ENCODE measurements at places on chromosomes 5 and 9.

DNA sequence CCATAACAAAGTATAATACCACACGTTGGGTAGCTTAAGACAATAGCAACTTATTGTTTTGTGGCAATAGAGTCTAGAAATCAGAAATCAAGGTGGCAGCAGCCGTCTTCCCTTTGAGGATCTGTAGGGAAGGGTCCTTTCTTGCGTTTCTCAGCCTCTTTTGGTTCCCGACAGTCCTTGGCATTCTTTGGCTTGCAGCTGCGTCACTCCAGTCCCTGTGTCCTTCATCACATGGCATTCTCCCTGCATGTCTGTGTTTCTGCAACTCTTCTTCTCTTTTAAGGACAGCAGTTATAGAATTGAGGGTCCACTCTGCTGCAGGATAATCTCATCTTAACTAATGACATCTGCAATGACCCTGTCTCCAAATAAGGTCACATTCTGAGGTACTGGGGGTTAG lies 140.1 kb downstream of the FBXL7 start:
- no peak for DNase-seq

DNA sequence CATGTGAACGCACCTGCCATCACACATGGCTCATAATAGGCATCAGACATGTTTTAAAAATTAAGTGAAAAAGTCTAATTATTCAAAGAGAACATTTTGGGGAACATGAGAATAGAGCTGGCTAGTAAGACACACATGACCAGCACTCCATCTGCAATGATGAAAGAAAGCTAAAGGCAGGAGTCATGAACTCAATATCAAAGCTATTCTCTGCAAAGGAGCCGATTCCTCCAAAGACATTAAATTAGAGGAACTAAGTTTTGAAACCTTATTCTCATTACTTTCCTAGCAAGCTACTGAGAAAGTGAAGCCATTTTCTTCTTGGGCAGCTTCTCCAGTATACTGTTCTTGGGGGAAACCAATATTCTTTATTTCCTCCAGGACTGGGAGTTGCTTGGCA lies 172.0 kb downstream of the CRB2 start:
- DNase-seq = no peak

GRCh38 chr9:69325409-69326212 lies 596 bp downstream of the ENTREP1 start:
- DNase-seq = no peak

DNA sequence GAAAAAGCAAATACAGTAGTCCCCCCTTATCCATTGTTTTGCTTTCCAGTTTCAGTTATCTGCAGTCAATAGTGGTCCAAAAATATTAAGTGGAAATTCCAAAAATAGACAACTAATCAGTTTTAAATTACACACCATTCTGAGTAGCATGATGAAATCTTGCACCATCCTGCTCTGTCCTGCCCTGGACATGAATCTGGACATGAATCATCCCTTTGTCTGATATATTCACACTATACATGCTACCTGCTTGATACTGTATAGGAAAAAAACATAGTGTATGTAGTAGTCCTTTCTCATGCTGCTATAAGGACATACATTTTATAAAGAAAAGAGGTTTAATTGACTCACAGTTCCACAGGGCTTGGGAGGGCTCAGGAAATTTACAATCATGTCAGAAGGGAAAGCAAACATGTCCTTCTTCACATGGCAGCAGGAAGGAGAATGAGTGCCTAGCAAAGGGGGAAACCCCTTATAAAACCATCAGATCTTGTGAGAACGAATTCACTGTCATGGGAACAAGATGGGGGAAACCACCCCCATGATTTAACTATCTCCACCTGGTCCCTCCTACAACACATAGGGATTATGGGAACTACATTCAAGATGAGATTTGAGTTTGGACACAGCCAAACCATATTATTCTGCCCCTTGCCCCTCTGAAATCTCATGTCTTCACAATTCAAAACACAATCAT lies 153.9 kb downstream of the ARRDC3 start:
- no peak for DNase-seq

DNA sequence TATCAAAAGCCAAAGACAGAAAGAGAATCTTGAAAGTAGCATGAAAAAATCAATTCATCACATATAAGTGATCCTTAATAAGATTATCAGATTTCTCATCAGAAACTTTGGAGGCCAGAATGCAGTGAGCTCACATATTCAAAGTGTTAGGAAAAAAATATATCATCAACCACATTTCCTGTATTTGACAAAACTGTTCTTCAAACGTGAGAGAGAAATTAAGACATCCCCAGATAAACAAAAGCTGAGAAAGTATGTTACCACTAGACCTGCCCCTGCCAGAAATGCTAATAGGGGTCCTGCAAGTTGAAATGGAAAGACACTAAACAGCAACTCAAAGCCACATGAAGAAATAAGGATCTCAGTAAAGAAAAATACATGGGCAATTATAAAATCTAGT lies 29.9 kb downstream of the HACD4 start:
- DNase-seq = no peak

- DNase-seq = no peak
These were observed 344.5 kb downstream of the ACTL7B start for GRCh38 chr9:108511307-108511706.

DNA sequence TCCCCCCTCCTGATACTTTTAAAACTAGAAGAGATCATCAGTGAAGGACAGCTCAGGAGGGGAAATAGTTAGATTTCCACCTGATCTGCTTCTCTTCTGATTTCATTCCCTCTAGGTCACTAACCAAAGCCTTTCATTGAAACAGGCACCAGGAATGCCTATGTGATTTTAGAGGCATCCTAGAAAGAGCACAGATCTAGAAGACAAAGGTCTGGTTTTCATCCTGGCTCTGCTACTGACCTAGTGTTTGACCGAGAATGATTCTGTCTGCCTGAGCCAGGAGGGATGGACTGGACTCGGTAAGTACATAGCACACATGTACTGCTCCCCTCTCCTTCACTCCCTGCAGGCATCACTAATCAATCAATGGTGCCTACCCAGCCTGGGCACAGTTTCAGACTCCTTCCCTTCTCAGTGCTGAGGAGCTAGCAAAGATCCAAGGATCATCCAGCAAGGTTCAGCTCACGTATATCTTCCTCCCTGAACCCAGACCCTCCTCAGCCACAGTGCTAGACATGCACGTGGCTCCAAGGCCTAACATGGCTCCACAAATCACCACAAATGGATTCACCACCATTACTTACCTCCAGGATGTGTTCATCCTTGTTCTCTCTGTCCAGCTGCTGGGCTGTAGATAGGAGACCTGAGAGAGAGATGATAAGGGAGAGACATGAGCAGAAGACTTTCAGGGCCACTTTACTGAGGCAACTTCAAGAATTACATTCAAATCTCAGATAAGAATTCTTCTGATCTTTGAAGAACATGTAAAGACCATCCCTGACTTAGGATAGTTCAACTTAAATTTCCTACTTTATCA lies 35.2 kb downstream of the FAT2 start:
- DNase-seq = no peak

DNA sequence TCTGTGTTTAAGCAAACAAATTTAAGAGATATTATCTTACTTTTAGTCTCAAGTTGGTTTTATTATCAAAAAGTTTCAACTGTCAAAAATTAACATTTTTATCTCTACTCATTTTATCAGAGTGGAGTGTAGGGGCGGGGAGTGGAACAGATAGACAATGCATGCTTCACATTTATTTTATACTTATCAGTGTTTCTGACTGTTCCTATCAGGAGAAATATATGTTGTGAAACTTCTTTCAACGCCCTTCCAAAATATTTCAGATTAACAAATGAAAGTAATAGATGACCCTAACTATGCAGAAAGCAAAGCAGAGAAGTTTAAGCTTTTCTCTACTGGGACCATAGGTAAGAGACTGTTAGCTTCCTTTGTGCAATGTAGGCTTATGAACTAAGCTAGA lies 44.9 kb upstream of the MAST4 start:
- DNase-seq = no peak

DNA sequence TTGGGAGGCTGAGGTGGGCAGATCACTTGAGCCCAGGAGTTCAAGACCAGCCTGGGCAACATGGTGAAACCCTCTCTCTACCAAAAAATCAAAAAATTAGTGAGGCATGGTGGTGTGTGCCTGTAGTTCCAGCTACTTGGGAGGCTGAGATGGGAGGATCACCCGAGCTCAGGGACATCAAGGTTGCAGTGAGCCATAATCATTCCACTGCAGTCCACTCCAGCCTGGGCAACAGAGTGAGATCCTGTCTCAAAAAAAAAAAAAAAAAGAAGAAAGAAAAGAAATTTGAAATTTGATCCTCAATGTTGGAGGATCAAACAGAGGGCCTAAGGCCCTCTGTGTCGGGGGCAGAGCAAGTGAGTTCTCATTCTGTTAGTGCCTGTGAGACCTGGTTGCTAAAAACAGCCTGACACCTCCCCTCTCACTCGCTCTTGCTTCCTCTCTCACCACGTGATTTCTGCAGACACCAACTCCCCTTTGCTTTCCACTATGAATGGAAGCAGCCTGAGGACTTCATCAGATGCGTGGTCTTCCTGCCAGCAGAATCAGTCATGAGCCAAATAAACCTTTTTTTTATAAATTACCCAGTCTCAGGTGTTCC lies 8.4 kb upstream of the GOLPH3 start:
- DNase-seq = no peak

DNA sequence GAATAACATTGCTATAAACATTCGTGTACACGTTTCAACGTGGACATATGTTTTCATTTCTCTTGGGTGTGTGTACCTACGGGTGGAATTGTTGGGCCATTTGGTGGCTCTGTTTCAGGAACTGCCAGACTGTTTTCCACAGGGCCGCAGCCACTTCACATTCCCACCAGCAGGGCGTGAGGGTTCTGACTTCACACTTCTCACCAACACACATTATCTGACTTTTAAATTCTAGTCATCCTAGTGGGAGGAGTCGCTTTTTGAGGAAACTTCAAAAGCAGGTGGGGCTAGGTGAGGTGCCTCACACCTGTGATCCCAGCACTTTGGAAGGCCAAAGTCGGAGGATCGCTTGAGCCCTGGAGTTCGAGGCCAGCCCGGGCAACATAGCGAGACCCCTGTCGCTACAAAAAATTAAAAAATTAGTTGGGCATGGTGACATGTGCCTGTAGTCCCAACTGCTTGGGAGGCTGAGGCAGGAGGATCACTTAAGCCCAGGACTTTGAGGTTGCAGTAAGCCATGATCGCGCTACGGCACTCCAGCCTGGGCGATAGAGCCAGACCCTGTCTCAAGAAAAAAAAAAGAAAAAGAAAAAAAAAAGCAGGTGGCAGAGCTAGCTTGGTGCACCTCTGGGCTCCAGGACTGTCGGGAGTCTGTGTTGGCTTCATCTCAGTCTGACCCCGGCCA lies 28.5 kb downstream of the TSPAN17 start:
- no peak for DNase-seq

DNA sequence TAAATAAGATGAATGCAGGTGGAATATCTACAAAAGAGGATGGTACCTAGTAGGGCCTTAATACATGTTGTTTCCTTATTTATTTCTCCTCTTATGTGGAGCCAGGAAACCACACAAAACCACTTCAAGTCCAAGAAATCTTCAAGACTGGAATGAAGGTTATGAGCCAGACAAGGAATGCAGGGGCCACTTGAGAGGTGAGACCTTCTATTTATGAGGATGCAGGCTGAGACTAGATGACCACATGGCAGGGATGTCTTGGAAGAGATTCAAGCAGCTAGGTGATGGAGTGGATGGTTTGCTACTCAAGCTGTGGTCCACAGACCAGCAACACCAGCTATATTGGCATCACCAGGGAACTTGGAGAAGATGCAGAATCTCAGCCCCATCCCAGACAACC lies 92.2 kb downstream of the TNC start:
- no peak for DNase-seq

DNA sequence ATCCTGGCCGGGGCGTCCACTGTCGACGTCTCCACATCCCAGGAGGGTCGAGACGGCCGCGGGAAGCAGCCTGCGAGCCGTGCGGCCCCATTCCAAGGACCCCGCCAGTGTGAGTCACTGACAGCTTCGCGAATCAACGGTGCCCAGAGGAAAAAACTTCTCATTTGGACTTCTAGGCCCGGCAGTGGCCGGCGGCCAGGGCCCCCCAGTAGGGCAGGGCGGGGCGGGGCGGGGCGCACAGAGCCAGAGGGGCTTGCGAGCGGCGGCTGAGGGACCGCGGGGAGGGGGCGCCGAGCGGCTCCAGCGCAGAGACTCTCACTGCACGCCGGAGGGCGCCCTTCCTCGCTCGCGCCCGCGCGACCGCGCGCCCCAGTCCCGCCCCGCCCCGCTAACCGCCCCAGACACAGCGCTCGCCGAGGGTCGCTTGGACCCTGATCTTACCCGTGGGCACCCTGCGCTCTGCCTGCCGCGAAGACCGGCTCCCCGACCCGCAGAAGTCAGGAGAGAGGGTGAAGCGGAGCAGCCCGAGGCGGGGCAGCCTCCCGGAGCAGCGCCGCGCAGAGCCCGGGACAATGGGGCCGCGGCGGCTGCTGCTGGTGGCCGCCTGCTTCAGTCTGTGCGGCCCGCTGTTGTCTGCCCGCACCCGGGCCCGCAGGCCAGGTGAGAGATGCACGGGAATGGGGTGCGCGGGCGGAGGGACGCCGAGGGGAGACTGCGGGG lies at the start of gene F2R:
TSS of gene F2R (plus strand) at position 391 of the 720 bp plus-strand sequence. CDS start at position 573, 182 bp downstream.
- peak; percentile 67 for DNase-seq

GRCh38 chr5:83199126-83199525 lies 121.8 kb downstream of the XRCC4 start:
- DNase-seq = no peak

DNA sequence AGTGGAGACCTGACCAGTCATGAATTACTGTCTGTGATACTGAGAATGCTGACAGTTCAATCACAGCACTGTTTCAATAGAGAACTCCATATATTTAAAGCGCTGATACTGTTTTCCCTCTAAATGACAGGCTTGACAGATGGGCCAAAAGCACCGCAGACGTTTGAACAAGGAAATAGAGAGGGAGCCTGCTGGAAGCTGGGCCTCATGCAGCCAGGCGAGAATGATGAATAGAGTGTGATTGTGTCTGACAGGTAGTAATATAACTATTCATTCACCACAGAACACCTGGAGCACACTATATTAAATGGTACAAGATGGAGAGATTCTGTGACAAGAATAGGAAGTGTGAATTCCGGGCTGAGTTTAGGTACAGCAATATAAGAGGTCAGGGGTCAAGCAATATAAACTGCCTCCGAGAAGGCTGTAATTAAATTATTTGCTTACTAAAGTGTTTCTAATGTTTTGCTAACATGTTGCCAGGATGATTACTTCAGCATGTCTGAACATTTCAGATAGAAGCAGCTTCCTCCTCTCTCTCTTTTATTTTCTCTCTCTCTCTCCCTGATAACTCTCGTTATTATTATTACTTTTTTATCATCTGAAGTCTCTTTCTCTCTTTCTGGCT lies 297.7 kb downstream of the CSNK1G3 start:
- no peak for DNase-seq
